ENCODE measurements at places on chromosomes 6 and 20.

- no peak for DNase-seq
These were observed 161.4 kb downstream of the ID4 start for GRCh38 chr6:19998541-19998940.

- peak; percentile 30 for DNase-seq
These were observed 42.6 kb upstream of the SCML4 start for GRCh38 chr6:107866606-107867301.

GRCh38 chr20:51318058-51318949 lies 224.2 kb downstream of the NFATC2 start:
- DNase-seq = peak; percentile 30

GRCh38 chr6:109292420-109292819 lies 89.8 kb downstream of the CD164 start:
- DNase-seq = no peak

DNA sequence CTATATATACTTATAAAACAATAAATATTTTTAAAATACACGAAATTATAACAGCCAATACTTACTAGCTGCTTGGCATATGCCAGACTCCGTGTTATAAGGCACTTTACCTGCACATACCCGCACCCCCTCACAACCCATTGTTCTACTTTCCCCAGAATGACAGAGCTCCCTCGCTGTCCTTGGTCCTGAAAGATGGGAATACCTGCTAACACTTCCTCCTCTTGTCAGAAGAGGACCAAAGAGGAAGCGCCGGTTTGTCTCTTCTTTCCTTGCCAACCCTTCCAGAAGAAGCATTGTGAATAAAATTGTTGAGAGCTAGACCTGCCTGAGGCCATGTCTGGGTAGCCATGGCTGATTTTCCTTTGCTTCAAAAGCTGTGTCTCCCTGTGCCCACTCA lies 149.3 kb downstream of the PTPRT start:
- DNase-seq = peak; percentile 58

- no peak for DNase-seq
These were observed 135.7 kb upstream of the SAMD5 start for GRCh38 chr6:147372806-147373205.

- no peak for DNase-seq
These were observed 105.4 kb downstream of the MAFB start for GRCh38 chr20:40583636-40584035.

DNA sequence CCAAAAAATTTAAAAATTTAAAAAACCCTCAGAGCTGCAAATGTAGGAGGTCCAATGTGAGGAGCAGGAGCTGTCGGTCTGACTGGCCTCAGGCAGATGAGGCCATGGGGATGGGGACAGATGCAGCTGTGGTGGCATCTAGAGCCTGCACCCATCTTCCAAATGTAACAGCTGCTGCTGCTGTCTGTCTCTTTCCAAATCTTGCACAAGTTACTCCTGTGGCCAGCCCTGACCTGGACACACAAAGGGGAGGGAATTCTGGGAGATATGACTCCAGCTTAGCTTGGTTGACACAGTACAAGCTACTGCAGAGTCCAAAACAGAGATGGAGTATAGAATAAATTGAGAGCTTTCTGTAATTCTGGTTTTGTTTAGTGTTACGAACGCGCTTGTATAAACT lies 115.2 kb downstream of the PRND start:
- DNase-seq = no peak

DNA sequence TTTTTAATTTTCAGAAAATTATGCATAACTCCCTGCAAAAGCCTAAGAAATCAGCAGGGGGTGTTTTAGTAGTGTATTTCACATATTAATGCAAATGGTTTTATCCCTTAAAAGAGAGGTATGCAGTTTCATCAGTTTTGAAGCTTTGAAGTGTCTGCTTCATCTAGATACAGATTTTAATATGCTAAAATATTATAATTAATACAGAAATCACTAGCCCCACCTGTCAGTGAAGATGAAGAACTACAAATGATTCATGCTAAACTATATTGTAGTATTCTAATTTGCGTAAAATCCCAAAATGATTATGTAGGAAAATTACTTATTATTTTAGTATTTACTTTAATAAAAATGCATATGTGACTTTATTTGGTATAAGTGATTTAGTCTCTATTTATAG lies 2.9 kb upstream of the TFB1M start:
- no peak for DNase-seq

- DNase-seq = no peak
These were observed 12.8 kb upstream of the KHDRBS2 start for GRCh38 chr6:62298745-62299392.

DNA sequence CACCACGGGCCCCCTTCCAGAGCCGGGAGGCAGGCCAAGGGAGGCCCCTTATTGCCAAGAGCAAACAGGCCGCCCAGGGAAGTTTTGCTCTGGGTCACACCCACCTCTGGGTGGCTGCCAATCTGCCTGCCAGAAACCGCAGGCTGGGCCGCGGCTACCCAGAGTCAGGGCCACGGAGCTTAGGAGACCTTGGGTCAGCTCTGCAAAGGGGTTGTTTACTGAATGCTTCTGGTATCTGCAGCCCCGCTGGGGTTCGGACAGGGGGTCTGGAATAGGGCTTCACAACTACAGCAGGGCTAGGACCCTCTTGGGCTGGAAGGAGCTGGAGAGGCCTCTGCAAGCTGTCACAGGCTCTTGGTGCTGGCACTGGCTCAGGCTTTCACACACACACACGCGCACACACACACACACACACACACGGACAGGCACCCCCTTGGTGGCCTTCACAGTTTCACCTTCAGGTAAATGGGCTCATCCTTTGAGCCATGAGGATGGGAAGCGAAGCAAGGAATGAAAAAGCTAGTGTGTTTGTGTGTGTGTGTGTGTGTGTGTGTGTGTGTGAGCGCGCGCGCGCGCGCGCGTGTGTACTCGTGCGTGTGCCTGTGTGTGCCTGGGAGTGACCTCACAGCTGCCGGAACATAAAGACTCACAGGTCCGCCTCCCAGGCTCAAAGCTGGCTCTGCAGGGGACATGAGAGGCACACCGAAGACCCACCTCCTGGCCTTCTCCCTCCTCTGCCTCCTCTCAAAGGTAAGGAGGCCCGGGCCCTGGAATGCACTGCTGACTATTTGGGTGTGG lies at the start of gene CCN5:
Gene CCN5, plus strand, starts transcription at position 669 of the 798 bp plus-strand sequence. Its CDS starts 22 bp downstream, at position 691.
- DNase-seq = no peak

GRCh38 chr6:143060806-143061596 lies at the start of gene AIG1:
AIG1 (plus strand) TSS chr6:143060889; CDS start chr6:143060926, 37 bp downstream.
- DNase-seq = peak; percentile 72

DNA sequence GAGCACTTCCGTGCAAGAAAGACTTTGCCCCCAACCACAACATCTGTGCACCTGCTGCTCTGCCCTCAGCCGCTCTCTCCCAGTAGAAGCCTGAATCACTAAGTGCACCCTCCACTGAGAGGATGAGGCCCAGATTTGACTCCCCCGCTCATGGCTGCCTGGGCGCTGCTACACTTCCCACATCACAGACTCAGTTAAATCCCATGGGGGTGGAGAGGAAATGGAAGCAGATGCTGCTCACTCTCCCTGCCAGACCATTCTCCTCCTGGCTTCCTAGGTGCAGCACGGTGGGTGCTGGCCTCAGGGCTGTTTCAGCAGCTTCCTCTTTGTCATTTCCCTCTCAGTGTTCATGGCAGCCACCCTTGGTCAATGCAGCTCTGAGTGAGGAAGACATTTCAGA lies 4.8 kb downstream of the CST5 start:
- peak; percentile 97 for DNase-seq

DNA sequence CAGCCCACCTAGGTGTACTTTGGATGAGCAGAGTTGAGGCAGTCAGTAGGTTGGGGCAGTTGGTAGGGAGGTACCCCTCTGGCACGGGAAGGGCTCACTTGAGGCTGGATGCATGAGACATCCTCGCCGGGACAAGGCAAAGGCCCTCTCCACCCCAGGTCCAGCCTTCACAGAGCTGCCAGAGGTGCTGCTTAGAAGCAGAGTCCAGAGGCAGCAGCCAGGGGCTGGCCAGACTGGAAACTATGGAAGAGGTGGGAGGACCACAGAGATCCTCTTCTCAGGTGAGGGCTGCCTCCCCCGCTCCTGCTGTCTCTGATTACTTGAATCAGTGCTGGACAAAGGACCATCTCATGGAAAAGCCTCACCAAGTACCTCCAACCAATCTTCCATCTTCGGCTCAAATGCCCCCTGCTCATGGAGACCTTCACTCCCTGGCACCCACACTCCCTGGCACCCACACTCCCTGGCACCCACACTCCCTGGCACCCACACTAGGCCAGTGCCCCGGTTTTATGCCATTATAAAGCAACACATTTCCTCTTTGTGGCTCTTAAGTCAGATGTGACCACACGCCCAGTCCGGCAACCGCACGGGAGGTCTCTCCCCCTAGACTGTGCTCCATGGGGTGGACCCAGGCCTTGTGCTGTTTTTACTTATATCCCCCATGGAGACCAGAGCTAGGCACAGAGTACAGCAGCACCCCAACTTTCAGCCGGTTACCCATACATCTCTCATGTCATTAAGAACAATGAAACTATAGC lies 100.1 kb downstream of the YTHDF1 start:
- no peak for DNase-seq

DNA sequence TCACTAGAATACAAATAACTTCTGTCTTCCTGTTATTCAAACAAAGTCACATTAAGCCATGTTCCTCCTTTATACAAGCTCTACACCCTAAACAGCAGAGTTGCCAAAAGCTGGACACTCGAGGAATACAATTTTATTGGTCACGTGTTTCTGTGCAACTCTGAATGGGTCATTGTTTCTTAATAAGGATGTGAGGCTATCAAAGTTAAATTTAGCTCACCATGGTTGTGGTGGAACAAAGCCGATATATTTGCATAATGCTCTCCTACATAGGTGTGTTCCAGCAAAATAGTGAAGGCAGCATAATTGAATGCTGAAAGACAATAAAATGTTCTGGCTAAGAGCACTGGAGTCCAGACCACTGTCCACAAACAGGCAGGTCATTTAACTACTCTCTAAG lies 36.9 kb upstream of the CD2AP start:
- no peak for DNase-seq

DNA sequence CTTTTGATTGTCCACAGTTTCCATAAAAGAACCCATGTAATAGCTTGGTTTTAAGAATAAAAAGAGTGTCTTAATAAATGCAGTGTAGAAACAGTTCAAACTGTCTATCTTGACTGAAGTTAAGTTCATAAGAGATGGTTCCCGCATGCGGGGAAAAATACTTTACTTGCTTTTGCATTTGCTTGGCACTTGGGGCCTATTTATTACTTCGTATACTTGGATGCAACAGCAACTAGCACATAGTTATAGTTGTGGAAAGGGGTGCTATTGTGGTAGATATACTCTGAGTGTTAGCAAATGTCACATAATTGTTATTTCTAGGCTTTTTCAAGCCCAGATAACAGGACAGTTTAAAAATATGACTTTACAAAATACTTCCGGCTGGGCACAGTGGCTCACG lies 97.7 kb upstream of the HMGCLL1 start:
- no peak for DNase-seq

DNA sequence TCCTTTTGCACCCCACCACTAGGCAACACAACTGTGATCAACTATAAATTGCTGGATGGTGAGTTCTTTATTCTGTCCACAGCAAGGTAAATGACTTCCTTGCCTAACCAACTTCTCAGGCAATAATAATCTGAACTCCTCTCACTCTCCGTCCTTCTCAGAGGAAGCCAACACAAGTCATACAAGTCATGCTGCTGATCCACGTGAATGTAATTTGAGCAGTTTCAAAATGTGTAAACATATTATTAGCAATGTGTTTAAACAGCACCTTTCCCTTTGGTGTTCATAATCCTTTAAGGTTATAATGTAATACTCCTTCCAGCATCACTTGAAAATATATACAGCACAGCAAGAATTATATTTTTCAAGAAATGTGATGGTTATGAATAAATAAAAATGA lies 127.9 kb downstream of the QRSL1 start:
- DNase-seq = no peak

DNA sequence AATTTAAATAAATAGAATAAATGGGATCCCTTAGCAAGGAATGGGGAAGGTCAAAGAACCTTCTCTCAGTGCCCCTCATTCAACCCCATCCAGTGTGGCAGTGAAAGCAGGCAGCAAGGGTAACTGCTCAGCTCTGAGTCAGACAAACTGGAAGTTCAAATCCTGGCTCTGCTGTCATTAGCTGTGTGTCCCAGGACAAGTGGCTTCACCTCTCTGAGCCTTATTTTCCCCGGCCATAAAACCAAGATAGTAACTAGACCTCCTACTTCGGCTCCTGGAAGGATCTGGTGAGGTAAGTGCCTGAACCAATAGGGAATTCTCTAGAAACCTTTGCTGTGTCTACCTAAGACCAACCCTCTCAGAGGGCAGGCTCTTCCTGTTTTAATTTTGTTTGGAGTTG lies 4.1 kb downstream of the GHRH start:
- DNase-seq = no peak

DNA sequence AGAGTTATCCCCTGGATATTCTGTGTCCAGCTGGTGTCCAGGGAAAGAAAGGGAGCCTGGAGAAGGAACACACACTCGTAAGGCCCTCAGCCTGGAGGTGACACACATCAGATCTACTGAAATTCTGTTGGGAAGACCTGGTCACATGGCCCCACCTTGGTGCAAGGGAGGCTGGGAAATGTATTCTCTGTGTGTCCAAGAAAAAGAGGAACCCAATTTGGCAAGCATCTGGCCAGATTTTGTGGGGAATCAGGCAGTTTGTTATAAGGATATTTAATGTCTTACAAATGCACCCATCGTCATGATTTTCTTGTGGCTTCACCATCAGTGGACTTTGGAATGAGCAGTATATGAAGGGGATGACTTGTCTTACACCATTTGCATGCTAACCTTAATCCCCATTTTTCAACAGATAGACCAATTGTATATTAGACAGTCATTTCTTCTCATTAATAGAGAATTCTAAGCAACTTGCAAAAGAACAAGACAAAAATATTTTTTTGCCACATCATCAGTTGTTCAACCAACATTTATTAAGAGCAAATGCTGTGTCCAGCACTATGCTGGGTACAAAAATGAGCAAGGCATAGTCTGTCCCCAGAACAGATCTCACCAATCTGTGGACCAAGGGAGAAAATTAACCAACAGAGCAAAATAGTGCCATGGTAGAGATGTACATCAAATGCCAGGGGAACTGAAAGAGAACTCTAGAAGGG lies 59.7 kb downstream of the ISM1 start:
- DNase-seq = no peak

DNA sequence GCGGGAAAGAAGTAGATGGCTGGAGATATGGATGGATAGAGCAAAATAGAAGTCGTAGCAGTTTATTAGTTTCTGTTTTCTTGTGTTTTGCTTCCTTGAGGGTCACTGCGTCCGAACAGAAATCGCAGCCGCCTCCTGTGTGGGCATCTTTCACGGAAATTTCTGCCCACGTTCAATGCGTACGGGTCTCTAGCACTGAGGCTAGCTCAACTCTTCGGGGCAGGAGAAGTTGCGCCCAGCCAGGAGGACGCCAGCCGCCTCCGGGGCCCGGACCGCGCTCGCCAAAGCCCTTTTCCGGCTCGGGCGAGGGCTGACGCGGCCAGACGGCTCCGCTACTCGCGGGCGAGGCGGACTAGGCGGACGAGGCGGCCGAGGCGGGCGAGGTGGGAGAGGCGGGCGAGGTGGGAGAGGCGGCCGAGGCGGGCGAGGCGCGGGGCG lies 814 bp downstream of the TFAP2B start:
- no peak for DNase-seq

DNA sequence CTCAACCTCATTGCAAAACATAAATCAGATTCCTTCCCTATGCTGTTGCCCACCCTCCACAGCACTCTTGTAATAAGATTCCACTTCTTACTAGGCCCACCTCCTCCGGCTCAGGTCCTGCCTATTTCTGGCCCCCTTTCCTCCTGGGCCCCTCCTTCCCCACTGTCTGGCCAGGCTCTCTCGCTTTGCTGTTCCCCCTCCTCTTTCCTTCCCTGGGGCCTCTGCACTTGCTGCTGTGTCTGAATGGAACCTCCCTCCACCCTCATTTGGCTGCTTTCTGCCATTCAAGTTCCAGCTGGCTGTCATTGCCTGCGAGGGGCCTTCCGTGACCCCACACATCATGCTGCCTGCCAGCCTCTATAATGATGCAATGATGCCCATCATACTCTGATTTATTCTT lies 38.9 kb downstream of the ARHGAP40 start:
- no peak for DNase-seq
